Stimulated activated CD4-positive, alpha-beta T cell treated with anti-CD3 and anti-CD28 coated beads, Interleukin-4, amount 100 ng/mL, for 4 hours (primary cell): ENCODE measurements at places on chromosomes 6 and 20.

- no peak for DNase-seq
Observed at GRCh38 chr20:3248167-3248992, 9.4 kb upstream of the SLC4A11 start.

GRCh38 chr6:74964871-74965441 is 240.9 kb downstream of the COL12A1 start:
- no peak for DNase-seq

- DNase-seq = no peak
Observed at GRCh38 chr6:38153076-38153797, 333.7 kb downstream of the ZFAND3 start.

DNA sequence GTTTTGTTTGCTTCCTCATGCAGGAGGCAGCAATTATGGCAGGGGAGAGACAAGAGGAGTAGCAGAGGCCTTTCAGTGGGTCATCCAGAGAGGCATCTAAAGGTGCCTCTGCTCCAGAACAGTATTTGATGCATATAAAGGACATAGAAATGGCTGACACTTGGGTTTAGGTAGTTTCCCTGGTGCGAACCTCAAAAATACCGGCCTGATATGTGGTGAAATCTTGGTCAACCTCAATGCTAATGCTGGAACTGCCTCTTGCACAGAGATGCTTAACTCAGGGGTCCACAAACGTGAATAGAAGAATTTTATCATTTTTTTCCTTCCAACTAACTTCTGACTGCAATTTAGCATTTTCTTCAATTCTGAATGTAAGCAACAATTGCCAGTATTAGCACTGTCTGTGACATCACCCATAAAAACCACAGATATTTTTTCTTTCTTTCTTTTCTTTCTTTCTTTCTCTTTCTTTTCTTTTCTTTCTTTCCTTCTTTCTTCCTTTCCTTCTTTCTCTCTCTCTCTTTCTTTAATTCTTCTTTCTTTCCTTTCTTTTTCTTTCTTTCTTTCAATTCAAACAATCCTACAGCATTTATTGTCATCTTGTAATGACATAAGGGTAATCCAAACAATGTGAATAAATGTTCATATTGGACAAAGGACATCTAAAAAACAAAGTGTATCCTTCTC is 180.0 kb upstream of the UST start:
- no peak for DNase-seq

DNA sequence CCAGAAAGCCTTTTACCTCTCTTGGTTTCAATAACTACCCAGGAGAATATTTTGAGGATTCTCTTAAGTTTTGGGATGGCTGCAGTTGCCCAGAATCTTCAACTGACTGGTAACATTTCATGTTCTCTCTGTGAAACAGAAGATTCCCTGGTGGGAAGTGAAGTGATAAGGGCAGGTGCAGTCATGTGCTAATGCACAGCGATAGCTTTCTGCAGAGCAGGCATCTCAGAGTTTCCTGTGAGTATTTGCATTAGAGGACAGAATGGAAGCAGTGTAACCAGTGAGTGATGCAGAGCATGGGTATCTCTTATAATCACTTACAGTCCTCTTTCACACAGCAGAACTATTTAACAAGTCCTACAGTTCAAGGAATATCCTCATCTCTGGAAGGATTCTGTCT is 76.1 kb downstream of the HCRTR2 start:
- no peak for DNase-seq

GRCh38 chr6:84836366-84836765 is 72.0 kb upstream of the TBX18 start:
- DNase-seq = no peak

GRCh38 chr6:13615792-13616120 is 621 bp downstream of the NOL7 start:
- peak; percentile 33 for DNase-seq

DNA sequence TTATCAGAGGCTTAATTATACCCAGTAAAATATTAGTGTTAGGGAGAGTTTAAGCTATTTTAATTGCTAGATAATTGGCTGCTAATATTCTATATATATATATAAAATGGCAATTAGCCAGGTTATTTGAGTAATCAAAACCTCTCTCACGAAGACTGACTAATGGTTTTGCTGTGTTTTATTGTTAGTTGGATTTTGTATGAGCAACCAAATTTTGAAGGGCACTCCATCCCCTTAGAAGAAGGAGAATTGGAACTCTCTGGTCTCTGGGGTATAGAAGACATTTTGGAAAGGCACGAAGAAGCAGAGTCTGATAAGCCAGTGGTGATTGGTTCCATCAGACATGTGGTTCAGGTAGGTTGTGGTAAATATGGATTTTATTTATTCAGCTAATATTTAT is 102.2 kb downstream of the RTN4IP1 start:
- no peak for DNase-seq

DNA sequence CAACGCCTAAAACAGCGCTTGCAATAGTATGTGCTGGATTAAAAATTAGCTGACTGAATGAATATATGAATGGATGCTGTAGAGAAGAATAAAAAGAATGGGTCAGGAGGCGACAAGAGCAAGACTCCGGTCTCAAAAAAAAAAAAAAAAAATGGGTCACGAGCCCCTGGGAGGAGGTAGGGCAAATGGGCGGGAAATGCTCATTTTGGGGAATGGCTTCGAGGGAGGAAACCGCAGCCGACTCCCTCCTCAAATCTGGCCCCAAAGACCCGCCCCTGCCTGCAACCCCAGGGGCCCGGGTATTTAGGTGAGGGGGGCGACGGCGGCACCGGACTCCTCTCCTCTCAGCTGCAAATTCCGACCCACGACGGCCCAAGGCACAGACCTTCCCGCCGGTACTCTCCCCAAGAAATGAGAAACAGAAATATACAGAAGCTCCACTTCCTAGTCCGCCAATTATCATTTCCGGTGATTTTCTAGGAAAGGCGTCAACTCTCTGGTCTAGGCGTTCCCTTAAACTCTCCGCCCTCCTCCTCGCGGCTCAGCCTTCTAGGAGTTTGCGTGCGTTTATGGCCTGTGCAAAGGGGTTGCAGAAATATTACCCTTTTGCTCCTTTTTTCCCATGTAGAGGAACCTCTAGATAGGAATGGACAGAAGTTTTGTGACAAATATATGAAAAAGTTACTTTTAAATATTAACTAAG is at the start of gene ZNF311:
ZNF311 (minus strand) TSS at position 133 of the 703 bp plus-strand sequence. CDS start 1,361 bp downstream, outside the sequence.
- no peak for DNase-seq

DNA sequence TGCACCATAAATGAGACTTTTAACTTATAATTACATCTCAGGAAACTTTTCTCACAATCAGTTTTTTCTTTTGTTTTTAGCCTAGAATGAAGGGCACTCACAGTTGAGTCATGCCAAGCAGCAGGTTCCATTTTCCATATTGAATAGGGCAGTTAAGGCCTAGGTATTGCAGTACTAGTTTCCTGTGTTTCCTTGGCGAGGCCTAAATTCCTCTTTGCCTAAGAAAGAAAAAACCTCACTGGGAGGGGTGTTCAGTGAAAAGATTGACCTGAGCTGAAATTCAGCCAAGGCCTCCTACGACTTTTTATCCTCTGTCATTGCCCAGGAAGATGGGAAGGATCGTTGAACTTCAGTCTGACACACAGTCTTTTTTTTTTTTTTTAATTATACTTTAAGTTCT is 85.5 kb downstream of the IMPG1 start:
- DNase-seq = no peak

DNA sequence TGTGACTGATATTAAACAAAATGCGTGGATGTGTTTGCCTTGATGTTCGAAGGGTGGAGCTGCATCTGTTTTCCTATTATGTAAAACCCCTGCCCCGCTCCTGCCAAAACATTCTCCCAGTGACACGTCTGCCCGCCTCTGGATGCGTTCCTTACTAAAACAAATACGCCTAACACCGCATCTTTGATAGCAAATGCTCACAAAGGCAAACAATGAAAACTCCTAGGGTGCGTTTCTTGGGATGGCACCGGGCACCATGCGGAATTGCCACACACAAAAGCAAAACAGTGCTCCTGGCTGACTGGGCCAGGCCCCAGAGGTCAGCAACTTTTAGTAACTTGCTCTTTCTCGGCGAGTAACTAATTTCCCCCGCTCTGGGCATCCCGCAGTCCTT is 9.0 kb upstream of the FOXC1 start:
- DNase-seq = no peak

GRCh38 chr6:158431560-158431959 is 119.3 kb downstream of the TULP4 start:
- DNase-seq = no peak

- DNase-seq = no peak
Observed at GRCh38 chr20:53794529-53795115, 201.0 kb upstream of the ZNF217 start.

DNA sequence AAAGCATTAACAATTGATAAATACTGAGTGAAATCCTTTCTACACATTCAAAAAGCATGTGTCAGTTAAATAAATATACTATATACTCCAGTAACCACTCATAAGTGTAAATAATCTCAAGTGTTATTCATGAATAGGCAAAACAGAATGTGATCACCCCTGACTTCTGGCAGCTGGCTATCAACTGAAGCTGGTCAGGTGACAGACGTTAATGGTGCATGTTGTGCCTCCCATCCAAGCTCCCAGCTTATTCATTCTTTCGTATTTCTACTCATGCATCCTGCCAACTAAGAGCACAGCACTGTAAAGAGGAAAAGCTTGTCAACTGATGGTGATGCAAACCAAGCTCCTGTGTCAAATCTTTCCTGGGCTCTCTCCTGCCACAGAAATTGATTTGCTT is 7.7 kb downstream of the PSMB1 start:
- DNase-seq = no peak

DNA sequence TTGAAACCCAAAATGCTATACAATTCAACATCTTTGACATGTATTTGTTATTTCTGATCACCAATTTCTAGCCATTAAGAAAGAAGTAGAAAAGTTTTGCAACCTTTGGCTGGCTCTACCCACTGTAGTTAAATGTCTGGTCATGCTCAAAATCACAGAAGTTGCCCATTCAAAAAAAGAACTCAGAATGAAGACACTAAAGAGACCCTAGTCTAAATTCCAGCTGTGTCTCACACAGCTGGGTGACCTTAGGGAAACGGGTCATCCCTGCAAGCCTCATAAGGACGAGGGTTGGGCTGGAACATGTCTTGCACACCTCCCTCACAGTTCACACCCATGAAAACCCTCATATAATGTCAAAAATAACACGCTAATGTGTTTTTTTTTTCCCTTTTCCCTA is 10.3 kb downstream of the FOXQ1 start:
- DNase-seq = no peak

DNA sequence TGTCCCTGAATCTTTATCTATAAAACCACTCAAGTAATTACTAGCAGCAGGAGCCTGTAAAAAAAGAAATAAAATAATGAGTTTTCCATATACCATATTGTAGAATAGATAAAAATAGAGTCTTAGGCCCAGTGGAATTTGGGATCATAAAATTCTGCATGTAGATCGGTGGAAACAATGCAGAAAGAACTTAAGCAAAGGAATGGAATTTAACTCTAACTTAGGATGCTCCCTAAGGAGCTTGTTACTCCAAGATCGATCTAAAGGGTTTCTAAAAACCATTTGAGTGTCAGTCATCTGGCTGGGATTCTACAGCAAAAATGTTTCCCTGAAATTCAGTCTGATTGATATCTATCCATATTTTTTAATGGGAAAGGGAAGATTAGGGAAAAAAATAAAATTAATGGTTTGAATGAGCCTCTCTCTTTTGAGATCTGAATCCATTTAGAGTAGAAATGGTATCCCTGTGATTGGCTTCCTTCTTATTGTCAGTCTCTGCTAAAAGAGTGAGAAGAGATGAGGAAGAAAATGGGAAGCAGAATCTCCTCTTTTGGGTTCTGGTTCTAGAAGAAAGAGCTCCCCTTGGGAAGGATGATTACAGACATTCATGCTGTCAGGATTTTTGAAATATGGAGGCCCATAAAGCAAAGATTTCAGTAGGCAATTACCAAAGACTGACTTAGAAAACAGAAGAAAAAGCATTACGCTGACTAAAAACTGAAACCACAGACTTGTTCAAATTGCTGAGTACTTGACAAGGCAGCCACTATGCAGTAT is 564.3 kb upstream of the MARCKS start:
- no peak for DNase-seq

- DNase-seq = no peak
Observed at GRCh38 chr6:149111556-149112115, 205.9 kb upstream of the TAB2 start.

DNA sequence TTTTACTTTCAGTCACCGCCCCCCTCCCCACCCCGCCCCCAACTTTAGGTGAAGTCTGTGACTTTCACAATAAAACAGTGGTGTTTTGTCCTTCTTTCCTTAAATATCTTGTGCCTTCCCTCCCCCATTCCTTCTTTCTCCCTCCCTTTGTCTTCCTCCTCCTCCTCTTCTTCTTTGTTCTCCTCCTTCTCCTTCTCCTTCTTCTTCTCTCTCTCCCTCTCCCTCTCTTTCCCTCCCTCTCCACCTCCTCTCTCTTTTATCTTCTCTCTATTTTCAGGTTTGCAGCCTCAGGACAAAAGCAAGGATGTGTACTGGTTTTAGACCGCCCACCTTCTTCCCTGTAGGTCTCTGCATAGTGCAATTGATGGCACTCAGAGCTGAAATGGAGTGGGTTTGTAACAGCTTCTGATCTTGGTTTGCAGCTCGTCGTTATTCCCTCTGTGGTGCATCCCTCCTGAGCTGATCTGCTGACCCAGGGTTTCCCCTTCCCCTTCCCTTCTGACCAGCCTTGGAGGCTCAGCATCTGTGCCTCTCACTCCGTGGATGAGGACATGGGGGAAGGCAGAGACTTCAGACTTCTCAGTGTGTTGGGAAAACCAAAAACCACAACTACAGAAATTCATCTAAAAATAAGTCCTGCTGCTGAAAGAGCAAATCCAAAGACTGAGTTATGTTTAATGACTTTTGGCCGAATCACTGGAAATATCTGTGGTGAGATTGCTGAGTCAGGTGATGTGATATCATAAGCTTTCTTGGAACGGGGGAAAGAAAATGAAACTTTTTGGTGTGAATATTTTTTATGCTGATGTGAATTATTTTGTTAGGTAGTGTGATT is 6.9 kb downstream of the VGLL2 start:
- DNase-seq = no peak

DNA sequence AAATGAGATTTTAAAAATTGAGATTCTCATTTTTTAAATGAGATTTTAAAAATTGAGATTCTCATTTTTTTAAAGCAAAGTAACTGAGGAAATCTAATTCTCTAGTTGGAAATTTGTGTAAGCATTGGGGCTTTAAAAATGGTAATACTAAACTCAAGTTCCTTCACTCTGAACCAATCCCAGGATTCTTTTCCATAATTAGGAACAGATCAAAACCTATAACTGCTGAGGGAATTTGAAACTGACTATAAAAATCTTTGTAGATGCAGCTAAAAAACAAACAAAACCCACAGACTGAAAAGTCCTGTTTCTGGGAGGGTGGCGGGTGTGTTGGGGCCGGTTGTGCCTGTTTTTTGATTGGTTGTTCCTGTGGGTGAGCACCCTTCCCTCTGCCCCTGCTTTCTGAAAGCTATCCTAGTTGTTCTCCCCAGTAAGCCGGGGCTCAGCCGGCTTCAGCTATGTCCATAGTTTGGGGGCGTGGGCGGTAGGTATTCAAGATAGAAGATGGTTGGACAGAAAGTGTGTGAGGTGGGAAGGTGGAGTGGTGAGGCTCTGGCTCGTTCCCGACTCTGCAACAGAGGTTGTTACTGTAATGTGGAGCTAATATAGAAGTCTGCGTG is 49.3 kb downstream of the GFRA4 start:
- DNase-seq = no peak

- DNase-seq = no peak
Observed at GRCh38 chr20:19566226-19566945, 191.7 kb upstream of the RIN2 start.

- DNase-seq = no peak
Observed at GRCh38 chr6:63904650-63905248, 269.1 kb downstream of the PHF3 start.
